ENCODE measurements at places on chromosomes 3 and 15. TPM values are rescaled to one million over a fixed set of nuclear protein-coding genes. Genes with fewer than 3 reads are reported as not detected.

The SEMA5B gene
- not detected for total RNA-seq

The TP63 gene
- 0.65 TPM for total RNA-seq

The PDIA5 gene
- total RNA-seq, result 32.1 TPM

- H3K27ac ChIP-seq, result no peak overlapping the region
- H3K4me3 ChIP-seq, result no peak overlapping the region
- H3K36me3 ChIP-seq, result no peaks in the 10 kb centered on the region
- H3K4me1 ChIP-seq, result peaks cover 18% of the 10 kb centered on the region
These were observed 31.5 kb downstream of the RTP1 start for GRCh38 chr3:187228740-187229139.

GRCh38 chr15:20272422-20273184 is 269.0 kb downstream of the GOLGA6L6 start:
- no peaks in the 10 kb centered on the region for H3K4me1 ChIP-seq
- H3K4me3 ChIP-seq, result no peak overlapping the region
- H3K36me3 ChIP-seq, result no peaks in the 10 kb centered on the region
- peaks cover 66% of the 10 kb centered on the region for H3K27me3 ChIP-seq
- H3K27ac ChIP-seq, result no peak overlapping the region
- no peak for DNase-seq

- no peaks in the 10 kb centered on the region for H3K36me3 ChIP-seq
- H3K27me3 ChIP-seq, result no peaks in the 10 kb centered on the region
- H3K4me3 ChIP-seq, result peak overlapping the region; percentile 86
These were observed 758 bp upstream of the SNX33 start for GRCh38 chr15:75646944-75647364.

- no peaks in the 10 kb centered on the region for H3K27me3 ChIP-seq
- H3K4me3 ChIP-seq, result no peak overlapping the region
- no peaks in the 10 kb centered on the region for H3K36me3 ChIP-seq
- DNase-seq, result no peak
- H3K4me1 ChIP-seq, result no peaks in the 10 kb centered on the region
These were observed 441.4 kb downstream of the DIPK2A start for GRCh38 chr3:144413068-144413467.

DNA sequence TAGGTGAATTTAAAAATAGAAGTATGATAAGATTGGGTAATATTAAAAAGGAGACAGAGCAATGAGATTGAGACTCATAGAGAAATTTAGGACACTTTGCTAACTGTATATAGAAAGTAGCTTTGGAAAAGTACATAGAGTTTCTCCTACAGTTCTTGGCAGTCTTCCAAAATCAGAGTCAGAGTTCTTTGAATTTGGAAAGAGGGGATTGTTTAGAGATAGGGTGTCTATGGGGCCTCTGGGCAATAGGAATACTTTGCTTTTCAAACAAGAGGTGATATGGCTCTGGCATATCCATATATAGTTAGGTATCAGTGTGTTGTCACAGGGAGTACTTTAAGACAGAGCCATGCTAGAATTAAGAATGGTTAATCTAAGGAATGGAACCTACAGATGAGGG is 477.1 kb upstream of the KCNMB2 start:
- no peak for DNase-seq
- no peak overlapping the region for H3K4me3 ChIP-seq
- H3K27ac ChIP-seq, result no peak overlapping the region
- no peaks in the 10 kb centered on the region for H3K36me3 ChIP-seq

DNA sequence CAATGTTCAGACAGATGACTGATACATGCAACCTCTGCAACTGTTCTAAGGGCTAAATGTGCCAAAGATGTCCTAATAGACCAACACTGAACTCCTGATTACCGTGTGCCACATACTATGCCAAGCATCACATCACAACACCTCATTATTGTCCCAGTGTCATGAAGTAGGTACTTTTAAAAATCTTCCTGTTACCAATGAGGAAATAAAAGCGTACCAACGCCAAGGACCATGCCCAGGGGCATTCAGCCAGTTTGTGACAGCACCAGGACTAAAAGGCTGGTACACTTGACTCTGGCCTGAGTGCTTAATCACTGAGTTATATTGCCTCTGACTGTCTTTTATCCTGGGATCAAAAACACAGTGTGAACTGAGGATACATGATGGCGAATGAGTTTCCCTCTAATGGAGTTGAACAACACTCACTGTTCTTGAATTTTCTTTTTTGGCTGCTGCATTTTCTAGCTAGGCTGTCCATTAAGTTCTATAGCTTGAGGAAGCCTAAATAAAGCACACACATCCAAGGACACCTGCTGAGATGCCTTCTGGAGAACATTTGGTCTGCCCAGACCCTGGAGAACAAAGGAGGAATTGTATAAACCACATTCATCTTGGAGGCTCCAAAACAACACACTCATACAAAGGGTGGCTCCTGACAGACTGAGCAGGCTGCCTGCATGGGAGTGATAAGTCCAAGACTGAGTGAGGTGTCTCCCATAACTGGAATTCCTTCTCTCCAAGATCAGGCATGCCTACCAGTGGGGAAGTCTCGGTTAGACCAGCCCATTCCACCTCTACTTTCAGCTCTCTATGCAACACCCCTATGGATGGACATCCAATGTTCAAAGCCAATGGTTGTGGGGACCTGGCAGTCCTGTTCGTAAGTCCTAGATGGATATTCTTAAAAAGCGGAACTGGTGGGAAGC is 126.7 kb upstream of the PRICKLE2 start:
- peak; percentile 47 for DNase-seq
- peaks cover 29% of the 10 kb centered on the region for H3K4me1 ChIP-seq
- H3K27me3 ChIP-seq, result no peaks in the 10 kb centered on the region
- H3K27ac ChIP-seq, result peak overlapping the region; percentile 61

GRCh38 chr3:158050461-158050860 is 55.8 kb downstream of the SHOX2 start:
- H3K27me3 ChIP-seq, result no peaks in the 10 kb centered on the region
- H3K36me3 ChIP-seq, result no peaks in the 10 kb centered on the region
- no peak for DNase-seq
- no peaks in the 10 kb centered on the region for H3K4me1 ChIP-seq

DNA sequence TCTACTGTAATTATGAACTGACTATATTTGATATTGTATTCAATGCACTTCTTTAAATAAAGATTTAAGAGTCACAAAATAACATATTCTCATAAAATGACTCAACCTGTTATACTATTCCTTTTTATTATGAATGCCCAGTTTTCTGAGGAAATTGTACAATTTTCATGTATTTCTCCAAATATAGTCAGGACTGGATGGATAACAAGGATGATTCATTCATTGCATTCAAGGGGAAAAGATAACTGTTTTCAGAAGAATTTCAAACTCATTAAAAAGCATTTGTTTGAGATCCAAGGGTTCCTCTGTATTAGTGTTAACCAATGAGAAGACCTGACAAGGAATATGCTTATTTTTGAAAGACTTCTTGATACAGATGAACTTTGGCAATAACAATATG is 163.7 kb downstream of the MEIS2 start:
- DNase-seq, result no peak
- H3K27ac ChIP-seq, result no peak overlapping the region
- no peaks in the 10 kb centered on the region for H3K4me1 ChIP-seq

- H3K4me3 ChIP-seq, result no peak overlapping the region
- no peak overlapping the region for H3K27ac ChIP-seq
- H3K4me1 ChIP-seq, result peaks cover 8% of the 10 kb centered on the region
- no peaks in the 10 kb centered on the region for H3K27me3 ChIP-seq
These were observed 23.6 kb downstream of the TLNRD1 start for GRCh38 chr15:81024265-81024872.
